ENCODE measurements at places on chromosomes 5 and 9.

DNA sequence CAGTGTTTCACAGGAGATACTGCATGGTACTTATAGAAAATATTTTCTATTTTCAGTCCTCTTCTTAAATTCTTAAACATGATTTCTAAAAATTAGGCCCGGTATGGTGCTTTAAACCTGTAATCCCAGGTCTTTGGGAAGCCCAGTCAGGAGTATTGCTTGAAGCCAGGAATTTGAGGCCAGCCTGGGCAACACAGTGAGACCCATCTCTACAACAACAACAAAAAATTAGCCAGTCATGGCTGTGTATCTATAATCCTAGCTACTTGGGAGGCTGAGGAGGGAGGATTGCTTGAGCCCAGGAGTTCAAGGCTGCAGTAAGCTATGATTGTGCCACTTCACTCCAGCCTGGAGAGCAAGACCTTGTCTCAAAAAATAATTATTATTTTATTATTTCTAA, 23.3 kb downstream of the ELL2 start:
- no peak for DNase-seq

GRCh38 chr5:93431250-93431649, 149.8 kb downstream of the NR2F1-AS1 start:
- no peak for DNase-seq

- DNase-seq: peak; percentile 42
These were observed at the start of gene RASGEF1C for GRCh38 chr5:180209137-180209581. Gene RASGEF1C (minus strand): TSS chr5:180209211. CDS start chr5:180138052, 71,159 bp downstream.

- no peak for DNase-seq
These were observed 859 bp downstream of the CSNK1G3 start for GRCh38 chr5:123512611-123513461.

- DNase-seq: no peak
These were observed 12.8 kb downstream of the SEMA5A start for GRCh38 chr5:9533096-9533495.

GRCh38 chr5:179415291-179416060, 70.2 kb upstream of the ADAMTS2 start:
- no peak for DNase-seq

Measured in HL-60 (cell line).